Stimulated activated CD8-positive, alpha-beta memory T cell treated with anti-CD3 and anti-CD28 coated beads, Interleukin-4, amount 100 ng/mL, for 1 hour (primary cell): ENCODE measurements at places on chromosomes 12 and 14.

GRCh38 chr12:15278816-15279658 is 43.3 kb upstream of the PTPRO start:
- no peak for DNase-seq

DNA sequence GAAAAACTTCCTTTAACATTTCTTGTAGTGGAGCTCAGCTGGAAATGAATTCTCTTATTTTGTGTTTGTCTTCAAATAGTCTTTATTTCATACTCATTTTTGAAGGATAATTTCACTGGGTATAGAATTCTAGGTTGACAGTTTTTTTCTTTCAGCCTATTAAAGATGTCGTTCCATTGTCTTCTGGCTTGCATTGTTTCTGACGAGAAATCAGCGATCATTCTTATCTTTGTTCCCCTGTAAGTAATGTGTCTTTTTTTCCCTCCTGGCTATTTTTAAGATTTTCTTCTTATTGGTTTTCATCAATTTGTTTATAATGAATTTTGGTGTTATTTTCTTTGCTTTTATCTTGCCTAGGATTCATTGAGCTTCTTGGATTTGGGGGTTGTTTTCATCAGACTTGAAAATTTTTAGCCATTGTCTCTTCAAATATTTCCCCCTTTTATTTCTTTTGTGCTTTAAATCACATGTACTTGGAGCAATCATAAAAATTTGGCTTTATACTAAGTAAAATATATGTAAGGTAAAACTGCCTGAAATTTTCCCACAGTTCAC is 89.4 kb downstream of the UNC79 start:
- no peak for DNase-seq

DNA sequence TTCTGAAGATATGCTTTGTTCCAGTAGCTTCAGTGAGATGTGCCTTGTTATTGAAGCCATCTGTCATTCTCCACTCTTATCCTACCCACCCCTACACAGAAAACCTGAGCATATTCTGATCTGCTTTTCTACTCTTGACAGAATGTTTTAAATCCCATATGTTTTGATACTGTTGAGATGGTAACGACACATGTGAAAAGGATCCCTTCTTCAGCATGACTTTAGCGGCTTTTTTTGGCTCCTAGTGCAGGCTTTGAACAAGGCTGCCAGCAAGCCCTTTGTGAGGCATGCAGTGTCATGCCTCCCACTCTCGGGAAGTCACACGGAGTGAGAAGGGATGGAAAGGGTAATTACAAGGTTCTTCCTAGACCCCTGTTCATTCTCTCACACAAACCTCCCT is 228.8 kb upstream of the RGS6 start:
- no peak for DNase-seq

- no peak for DNase-seq
These were observed 12.8 kb downstream of the MYRFL start for GRCh38 chr12:69837657-69838415.

- no peak for DNase-seq
These were observed 961.9 kb upstream of the TMEM132C start for GRCh38 chr12:127304751-127305725.

- no peak for DNase-seq
These were observed 104.6 kb downstream of the AACS start for GRCh38 chr12:125169870-125170269.

- DNase-seq: no peak
These were observed 183.5 kb downstream of the NUAK1 start for GRCh38 chr12:105954951-105955931.

GRCh38 chr12:54991161-54991990 is 6.8 kb upstream of the TESPA1 start:
- DNase-seq: no peak

GRCh38 chr12:87140262-87140661 is 884.1 kb upstream of the MGAT4C start:
- no peak for DNase-seq

DNA sequence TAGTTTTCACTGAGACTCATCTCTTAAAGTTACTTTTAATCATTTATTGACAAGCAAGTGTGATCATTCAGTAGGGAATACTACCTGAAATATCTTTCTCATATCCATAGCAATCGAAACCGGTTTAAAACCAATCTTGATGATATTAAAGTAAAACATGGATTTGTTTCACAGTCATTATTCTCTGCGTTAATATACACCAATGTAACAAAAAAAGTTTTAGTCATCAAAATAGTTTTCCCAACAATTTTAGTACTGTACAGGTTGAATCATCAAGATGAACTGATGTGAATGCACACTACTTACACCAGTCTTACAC is 137.0 kb upstream of the KRAS start:
- DNase-seq: no peak

GRCh38 chr14:100740929-100741328 is 14.2 kb downstream of the DLK1 start:
- DNase-seq: no peak

DNA sequence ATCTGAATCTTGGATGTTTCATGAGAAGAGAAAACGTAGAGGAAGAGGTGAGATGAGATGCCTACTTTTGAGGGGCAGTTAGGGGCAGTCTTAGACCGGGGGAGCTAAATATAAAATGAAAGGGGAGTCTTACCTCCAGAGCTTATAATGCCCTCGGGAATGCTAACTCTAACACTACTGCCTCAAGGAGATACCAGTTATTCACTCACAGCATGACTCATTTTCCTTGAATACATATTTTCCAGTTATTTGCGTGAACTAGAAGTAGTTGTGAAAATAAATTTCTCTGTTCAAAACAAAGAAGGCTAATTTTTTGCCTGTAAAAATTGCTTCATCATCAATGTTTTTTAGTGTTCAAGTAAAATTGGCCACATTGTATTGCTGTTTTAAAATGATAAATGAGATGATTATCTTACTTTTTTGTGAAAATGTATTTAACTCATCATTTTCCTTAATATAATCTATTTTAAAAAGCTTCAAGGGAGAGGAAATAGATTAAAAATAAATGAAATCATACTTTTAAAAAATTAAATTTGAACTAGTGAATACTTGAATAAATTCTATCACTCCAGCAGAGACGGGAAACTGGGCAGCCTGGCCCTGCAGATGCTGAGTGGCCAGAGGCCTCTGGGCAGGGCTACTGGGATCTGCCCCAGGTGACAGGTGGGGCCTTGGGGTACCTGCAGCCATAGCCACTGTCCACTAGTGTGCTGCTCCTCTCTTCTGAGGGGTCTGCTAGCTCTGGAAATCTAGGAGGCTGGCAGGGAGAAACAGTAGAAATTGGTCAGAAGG is 339.3 kb downstream of the EGLN3 start:
- no peak for DNase-seq

DNA sequence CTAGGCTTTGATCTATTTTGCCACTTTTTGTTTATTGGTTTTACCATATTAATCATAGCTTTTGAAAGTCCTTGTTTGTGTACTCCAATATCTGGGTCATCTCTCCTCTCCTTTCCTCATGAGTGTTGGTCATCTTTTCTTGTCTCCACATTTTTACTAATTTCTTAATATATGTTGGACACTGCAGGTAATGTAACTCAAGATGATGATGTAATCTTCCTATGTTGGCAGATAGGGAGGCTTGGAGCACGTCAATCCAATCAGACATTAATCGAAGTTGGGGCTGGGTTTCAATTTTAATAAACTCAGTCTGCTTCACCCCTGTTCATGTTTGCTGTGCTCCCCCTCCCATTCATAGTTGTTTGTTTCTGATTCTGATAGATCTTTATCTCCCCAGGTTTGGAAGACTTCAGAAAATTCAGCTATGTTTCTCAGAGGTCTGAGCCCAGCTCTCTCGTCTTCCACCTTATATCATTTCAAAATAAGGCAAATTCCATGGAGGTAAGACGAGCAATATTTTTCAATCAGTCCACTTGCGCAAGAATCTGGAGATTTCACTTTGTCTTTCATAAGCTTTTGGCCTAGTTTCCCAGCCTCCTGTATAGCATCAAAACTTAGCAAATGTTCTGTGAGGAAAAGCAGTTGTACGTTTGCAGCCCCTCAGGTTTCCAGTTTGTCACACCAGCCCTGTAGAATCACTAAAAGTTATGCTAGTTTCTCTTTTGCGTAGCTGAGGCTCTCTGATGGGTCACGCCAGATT is 504.1 kb downstream of the TMTC2 start:
- no peak for DNase-seq

- DNase-seq: no peak
These were observed 10.8 kb upstream of the TEX22 start for GRCh38 chr14:105387530-105387922.

- DNase-seq: no peak
These were observed 68.1 kb downstream of the LRRC74A start for GRCh38 chr14:76894308-76894707.

DNA sequence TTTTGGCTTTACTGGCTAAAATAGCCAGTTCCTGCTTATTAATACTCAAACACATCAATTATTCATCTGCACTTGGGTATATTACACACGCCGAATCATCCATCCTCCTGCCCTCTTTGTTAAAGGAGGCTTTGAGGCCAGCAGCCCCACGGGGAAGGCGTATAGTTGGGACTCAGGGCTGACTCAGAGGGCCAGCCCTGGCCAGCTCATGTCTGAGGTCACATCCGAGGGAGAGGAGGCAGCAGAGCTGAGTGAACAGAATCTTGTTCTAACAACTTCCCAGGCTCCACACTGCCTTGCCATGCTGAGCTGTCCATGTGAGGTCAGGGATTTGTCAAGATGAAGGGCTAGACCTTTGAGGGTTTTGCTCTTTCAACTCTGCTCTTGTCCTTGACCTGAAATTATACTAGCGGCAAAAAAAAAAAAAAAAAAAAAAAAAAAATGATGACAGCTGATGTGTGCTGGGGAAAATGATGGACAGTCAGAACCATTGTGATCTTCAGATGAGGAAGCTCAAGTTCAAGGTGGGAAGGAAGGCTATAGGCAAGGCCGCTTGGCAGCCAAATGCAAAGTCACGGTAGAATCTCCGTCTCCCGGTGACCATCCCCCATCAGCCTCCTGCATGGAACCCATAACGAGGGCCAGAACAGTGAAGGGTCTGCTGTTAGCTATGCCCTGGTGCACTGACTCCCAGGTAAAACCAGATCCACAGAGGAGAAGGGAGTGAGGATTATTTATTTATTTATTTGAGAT is 12.5 kb upstream of the MARK3 start:
- DNase-seq: no peak

DNA sequence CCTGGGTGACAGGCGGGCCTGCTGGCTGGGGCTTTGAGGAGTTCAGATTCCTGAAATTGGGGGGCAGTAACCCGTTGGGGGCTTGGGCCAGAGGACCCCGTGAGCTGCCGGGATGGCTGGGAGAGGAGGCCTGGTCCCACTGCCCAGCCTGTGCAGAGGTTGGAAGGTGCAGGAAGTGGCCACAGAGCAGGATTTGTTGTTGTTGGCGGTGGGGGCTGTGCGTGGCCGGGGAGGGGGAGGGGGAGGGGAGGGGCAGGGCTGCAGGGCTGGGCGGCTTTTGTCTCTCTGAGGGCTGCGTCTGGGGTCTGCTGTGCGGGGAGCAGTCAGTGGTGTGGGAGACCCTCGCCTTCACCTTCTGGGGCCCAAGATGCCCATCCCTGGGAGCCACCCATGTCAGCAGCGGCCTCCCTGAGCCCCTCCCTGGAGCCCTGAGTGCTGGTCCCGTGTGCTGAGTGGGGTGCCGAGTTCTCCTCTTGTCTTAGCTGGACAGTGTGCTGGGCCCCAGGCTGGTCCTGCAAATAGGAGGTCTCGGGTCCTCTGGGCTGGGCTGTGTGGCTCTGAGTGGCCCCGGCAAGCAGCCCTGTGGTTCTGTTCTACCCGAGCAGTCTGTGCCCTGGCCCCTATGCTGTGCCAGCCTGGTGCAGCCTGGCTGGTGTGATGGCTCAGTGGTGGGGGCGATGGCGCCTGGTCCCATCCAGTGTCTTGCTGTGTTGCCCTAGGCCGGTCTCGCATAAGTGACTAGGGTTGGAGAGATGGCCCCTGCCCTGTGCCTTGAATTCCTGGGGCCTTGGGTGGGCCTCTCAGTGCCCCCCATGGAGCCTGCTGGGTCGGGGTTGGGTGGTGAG is 10.3 kb downstream of the KIF26A start:
- no peak for DNase-seq

DNA sequence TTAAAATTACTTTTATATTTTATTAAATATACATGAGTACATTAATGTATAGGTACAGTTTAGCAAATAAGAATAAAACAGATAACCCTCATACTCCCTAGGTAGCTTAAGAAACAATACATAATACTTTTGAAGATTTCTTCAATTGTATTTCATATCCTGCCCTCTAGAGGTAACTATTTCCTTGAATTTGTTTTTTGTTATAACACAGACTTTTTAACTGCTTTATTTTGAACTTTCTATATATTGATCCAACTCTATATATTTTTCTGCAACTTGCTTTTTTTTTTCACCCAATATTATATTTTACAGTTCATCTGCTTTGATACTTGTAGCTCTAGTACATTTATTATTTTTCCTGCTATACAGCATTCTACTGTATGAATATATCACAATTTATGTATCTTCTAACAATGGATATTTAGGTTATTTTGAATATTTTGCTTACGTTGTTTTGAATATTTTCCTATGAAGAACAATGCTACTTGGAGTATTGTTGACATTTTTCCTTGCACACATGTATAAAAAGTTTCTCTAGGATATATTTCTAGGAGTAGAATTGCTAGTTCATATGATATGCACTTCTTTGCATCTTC is 72.8 kb upstream of the ABCD2 start:
- DNase-seq: no peak

- DNase-seq: no peak
These were observed 7.2 kb upstream of the SH2B3 start for GRCh38 chr12:111398530-111398929.

- no peak for DNase-seq
These were observed 3.2 kb upstream of the C14orf180 start for GRCh38 chr14:104576232-104576969.
